Left ventricle myocardium inferior (tissue), 1 donor: ENCODE measurements at places on chromosomes 4 and X. TPM values are rescaled to one million over a fixed set of nuclear protein-coding genes. Genes with fewer than 3 reads are reported as not detected.

- DNase-seq = no peak
Measured at GRCh38 chrX:151765026-151765425, 30.5 kb downstream of the CNGA2 start.

- no peak for DNase-seq
Measured at GRCh38 chr4:72743078-72743477, 174.1 kb upstream of the ADAMTS3 start.

DNA sequence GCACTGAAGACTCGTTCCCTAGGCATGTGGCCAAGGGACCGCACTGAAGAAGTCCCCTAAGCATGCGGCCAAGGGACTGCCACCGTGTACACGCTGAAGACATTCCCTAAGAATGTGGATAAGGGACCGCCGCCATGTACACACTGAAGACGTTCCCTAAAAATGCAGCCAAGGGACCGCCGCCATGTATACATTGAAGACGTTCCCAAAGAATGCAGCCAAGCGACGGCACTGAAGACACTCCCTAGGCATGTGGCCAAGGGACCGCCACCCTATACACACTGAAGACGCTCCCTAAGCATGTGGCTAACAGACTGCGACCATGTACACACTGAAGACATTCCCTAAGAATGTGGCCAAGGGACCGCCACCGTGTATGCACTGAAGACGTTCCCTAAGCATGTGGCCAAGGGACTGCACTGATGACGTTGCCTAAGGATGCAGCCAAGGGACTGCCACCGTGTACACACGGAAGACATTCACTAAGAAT, 31.5 kb downstream of the DHRSX start:
- no peak for DNase-seq

POLR2B gene
- 73.0 TPM for total RNA-seq

GRCh38 chr4:176066757-176067156, 1.1 kb downstream of the WDR17 start:
- DNase-seq = no peak

GRCh38 chr4:2961421-2961810, 1.8 kb downstream of the NOP14 start:
- DNase-seq = no peak
